ENCODE measurements at places on chromosomes 2 and 18. TPM values are rescaled to one million over a fixed set of nuclear protein-coding genes. Genes with fewer than 3 reads are reported as not detected.

Gene MGAT4A
- 3.9 TPM for polyA plus RNA-seq

Gene OSBPL6
- 6.6 TPM for polyA plus RNA-seq

DNA sequence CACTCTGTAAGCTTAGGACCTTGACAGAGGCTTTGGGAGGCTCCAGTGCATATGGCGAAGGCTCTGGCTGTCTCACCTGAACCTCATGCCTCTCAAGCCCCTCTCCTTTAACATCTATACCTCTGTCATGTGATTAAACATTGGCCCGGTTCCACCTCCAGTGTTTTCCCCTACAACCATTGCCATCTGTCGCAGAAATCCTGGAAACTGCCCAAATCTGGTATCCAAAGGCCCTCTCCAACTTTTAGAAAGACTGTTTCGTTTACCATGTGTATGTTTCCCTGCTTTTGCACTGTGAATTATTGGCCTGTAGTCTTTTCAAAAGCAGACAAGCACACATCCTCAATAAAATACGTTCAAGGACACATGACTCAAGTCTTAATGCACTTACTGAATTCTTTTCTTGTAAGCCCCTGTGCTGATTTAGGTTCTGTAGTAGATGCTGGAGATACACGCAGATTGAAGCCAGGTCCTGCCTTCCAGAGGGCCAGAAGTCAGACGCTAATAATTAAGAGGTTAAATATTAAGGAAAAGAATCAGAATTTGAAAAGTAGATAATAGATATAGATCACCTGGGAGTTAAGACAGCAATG is 386.4 kb upstream of the SLC14A2 start:
- DNase-seq = no peak

- no peak for DNase-seq
Measured at GRCh38 chr18:79690586-79691482, 11.2 kb downstream of the CTDP1 start.

GRCh38 chr2:241798631-241799521 is 10.1 kb upstream of the NEU4 start:
- no peak for DNase-seq

DNA sequence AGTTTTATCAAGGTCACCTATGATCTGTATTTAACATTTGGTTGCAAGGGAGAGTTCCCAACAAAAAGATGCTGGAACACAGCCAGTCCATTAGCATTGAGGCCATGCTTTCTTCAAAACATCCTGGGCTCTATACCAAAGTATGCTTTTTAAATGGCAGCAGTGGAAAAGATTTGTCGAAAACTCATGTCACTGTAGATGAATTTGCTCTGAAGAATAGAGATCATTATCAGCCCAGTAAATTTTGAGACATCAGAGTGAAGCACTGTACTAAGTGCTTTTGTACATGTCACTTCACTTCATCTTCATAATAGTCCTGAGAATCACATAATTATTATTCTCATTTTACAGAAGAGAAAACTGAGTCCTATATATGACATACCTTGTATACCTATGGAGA is 189.8 kb downstream of the CAMKMT start:
- DNase-seq = no peak

DNA sequence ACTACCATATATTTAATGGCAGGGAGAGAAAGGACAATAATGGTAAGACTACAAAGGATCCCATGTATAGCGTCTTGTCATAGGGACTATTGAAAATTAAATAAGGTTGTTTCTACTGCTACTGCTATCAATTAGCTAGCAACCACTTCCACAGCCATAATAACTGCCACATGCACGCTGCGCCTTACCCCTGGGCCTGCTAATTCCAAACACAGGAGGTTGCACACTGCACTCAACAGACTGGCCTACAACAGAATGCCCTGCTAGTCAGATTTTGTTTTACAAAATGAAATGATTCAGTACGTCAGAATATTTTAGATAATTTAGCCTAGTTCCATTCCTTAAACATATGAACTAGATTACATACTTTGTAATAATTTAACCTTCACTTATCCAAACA is 121.0 kb upstream of the SMAD7 start:
- DNase-seq = no peak
